Aorta (tissue), 5 donors: ENCODE measurements at places on chromosomes 4 and X. TPM values are rescaled to one million over a fixed set of nuclear protein-coding genes. Genes with fewer than 3 reads are reported as not detected.

UGT2B7 gene
- not detected for total RNA-seq

DNA sequence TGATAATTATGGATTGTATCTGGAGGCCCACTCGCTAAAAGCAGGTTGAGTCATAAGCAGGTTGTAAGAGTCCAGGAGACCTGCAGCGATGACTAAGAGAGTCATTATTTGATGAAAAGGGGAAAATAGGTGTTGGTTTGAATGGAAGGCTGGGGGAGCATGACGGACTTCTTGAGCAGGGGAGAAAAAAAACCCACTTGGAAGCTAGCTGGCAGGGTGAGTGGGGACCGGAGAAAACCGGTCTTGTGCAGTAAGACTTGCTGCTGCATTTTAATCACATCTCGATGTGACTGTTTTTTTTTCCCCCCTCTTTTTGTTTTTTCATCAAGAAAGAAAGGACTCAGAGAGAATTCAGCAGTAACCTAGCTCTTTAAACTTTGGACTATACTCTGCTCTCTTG is 90.0 kb downstream of the IGSF1 start:
- no peak overlapping the region for H3K27ac ChIP-seq
- no peaks in the 10 kb centered on the region for H3K4me1 ChIP-seq
- no peak overlapping the region for H3K4me3 ChIP-seq
- no peaks in the 10 kb centered on the region for H3K27me3 ChIP-seq
- no peaks in the 10 kb centered on the region for H3K36me3 ChIP-seq

DNA sequence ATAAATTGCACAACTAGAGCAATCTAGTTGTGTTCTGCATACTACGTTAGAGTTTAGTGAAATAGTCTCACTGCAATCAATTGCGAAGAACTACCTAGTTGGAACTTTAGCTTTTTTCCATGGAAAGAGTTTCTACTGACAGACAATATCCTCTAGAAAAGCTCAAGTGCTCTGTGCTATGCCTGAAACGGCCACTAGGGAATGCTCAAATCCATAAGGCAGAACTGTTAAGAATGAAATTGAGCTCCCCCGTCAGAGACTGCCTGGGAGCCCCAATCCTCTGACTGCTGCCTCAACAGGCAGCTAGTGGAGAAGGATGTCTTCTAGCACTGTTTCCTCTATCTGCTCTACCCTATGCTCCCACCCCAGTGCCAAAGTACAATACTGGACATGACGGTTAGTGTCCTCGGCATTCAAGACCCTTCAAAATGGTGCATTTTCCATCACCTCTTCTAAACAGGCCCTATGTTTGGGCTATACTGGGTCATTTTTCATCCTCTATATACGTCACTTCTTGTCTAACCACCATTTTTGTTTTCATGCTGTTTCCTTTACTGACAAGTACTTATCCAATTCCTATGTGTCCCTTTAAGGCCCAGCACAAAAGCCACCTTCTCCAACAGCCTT is 35.3 kb downstream of the FRMD7 start:
- H3K27ac ChIP-seq, result no peak overlapping the region
- DNase-seq, result peak; percentile 58
- no peaks in the 10 kb centered on the region for H3K36me3 ChIP-seq
- no peak overlapping the region for H3K4me3 ChIP-seq
- no peaks in the 10 kb centered on the region for H3K4me1 ChIP-seq

DNA sequence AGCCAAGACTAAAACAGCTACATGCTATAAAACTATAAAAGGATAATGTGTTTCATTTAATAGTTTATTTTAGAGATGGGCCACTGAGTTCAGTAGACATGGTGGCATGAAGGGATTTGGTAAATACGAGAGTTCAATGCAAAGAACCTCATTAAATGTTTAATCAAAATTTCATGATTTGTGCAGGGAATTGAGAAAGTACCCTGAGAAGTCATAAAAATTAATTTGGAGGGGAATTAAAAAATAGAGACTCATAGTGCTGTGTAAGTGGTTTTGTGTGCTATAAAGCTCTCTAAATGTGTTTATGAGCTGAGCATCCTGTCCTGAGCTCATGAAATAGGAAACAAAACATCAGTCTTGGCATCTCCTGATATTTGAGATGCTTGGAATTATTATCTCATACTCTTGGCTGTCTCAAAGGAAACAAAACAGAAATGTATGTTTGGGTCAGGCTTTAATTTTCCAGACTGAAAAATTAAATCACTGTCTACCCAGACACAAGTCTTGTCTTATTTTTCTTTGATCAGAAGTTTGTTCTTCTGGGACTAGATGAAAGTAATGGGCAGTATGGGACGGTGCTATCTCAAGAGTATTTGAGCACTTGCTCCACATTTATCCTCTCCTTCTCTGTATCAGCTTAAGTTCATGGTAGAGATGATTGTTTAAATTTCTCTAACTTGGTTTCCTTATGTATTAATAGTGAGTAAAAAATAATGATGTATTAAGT is 38.0 kb upstream of the EMCN start:
- no peak overlapping the region for H3K27ac ChIP-seq
- no peaks in the 10 kb centered on the region for H3K27me3 ChIP-seq
- H3K36me3 ChIP-seq, result no peaks in the 10 kb centered on the region
- DNase-seq, result no peak

DNA sequence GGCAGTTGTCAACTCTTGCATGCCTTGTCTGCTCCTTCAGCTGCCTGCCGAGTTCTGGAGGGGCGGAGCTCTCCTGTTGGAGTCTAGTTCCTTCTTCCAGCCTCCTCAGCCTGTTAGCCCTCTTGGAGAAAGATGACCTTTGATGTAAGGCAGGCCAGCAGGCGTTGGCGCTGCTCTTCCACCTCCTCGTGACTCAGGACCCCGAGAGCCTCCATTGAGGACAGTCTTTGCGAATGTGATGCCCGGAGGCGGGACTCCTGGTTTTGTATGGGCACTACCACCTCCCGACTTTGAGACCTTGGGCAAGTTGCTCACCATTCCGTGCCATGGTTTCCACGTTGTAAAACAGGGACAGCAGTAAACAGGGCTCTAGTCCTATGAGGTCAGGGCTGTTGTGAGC is 108.3 kb downstream of the TENM3 start:
- no peaks in the 10 kb centered on the region for H3K36me3 ChIP-seq
- H3K4me1 ChIP-seq, result no peaks in the 10 kb centered on the region
- H3K27me3 ChIP-seq, result peaks cover 4% of the 10 kb centered on the region
- DNase-seq, result no peak

GRCh38 chrX:136067097-136067496 is 80.2 kb upstream of the FHL1 start:
- H3K27me3 ChIP-seq, result no peaks in the 10 kb centered on the region
- H3K4me1 ChIP-seq, result no peaks in the 10 kb centered on the region
- no peak overlapping the region for H3K4me3 ChIP-seq
- DNase-seq, result no peak
- no peak overlapping the region for H3K27ac ChIP-seq

- H3K4me1 ChIP-seq, result no peaks in the 10 kb centered on the region
- no peak for DNase-seq
- H3K36me3 ChIP-seq, result no peaks in the 10 kb centered on the region
- no peak overlapping the region for H3K27ac ChIP-seq
- H3K4me3 ChIP-seq, result no peak overlapping the region
These were observed 155.8 kb downstream of the NWD2 start for GRCh38 chr4:37400241-37400881.

DNA sequence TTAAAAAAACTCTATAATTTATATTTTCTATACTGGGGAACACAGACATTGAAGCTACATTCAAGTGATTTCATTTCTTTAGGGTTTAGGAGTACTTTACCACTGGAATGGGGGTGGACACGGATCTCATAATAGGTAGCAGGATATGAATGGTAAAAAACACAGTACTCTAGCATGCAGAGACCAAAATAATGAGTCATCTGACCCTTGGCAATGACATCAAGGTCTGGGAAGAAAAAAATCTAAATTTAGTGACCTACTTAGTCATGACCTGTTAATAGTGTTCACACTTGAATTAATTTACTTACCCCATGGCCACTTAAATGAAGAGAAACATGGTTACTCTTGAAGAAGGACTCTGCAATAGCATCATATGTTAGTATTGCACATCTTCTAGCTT is 187.9 kb downstream of the EPHA5 start:
- no peaks in the 10 kb centered on the region for H3K27me3 ChIP-seq
- DNase-seq, result no peak
- H3K36me3 ChIP-seq, result no peaks in the 10 kb centered on the region
- no peak overlapping the region for H3K27ac ChIP-seq
- no peaks in the 10 kb centered on the region for H3K4me1 ChIP-seq

GRCh38 chr4:105709081-105709450 is 482 bp downstream of the GSTCD start:
- peaks cover 3% of the 10 kb centered on the region for H3K4me1 ChIP-seq
- H3K4me3 ChIP-seq, result peak overlapping the region; percentile 70
- peak overlapping the region; percentile 42 for H3K27ac ChIP-seq
- H3K36me3 ChIP-seq, result no peaks in the 10 kb centered on the region
- H3K27me3 ChIP-seq, result no peaks in the 10 kb centered on the region
- DNase-seq, result no peak

- no peaks in the 10 kb centered on the region for H3K27me3 ChIP-seq
- no peak overlapping the region for H3K4me3 ChIP-seq
- no peaks in the 10 kb centered on the region for H3K4me1 ChIP-seq
These were observed 103.6 kb downstream of the COMMD8 start for GRCh38 chr4:47359891-47360290.

DNA sequence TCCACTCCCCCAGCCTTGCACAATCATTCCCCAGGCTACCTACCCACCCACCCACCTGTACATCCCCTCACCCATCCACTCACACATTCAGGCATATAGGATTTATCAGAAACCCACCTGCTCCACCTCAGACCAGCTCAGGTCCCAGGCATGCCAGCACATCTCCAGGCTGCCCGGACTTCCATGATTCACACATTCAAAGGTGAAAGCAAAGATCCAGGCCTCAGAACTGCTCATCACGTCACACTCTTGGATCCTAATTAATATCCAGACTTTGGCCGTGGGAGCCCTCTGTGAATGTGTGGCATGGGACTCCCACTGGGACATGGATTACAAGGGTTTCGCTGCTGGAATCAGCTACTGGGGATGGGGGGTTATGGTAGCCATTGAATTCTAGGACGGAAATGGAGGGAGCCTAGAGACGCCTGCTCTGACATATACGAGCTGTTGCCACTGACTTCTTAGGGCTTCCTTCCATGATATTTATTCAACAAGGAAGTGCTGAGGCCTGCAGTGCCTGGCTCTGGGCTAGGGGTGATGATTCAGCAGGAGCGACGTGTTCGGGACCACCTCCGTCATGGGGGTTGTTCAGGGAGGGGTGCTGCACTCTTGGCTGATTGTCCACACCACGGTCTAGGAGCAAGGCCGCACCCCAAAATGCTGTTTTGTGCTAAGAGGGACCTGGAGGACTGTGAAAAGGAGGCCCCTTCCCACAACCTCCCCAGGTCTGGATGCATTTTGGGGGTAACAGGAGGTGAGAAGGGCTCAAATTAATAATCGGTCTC is 56.9 kb upstream of the ADRA2C start:
- no peaks in the 10 kb centered on the region for H3K27me3 ChIP-seq
- DNase-seq, result no peak
- no peak overlapping the region for H3K4me3 ChIP-seq
- H3K27ac ChIP-seq, result no peak overlapping the region
- no peaks in the 10 kb centered on the region for H3K36me3 ChIP-seq

- no peak for DNase-seq
- no peak overlapping the region for H3K27ac ChIP-seq
- no peaks in the 10 kb centered on the region for H3K36me3 ChIP-seq
- H3K4me3 ChIP-seq, result no peak overlapping the region
These were observed 12.8 kb upstream of the CDKN2AIP start for GRCh38 chr4:183431614-183432013.

GRCh38 chr4:87717276-87718031 is 67.4 kb downstream of the DMP1 start:
- H3K4me1 ChIP-seq, result peaks cover 4% of the 10 kb centered on the region
- DNase-seq, result no peak
- H3K36me3 ChIP-seq, result no peaks in the 10 kb centered on the region
- no peak overlapping the region for H3K27ac ChIP-seq
- no peaks in the 10 kb centered on the region for H3K27me3 ChIP-seq

DNA sequence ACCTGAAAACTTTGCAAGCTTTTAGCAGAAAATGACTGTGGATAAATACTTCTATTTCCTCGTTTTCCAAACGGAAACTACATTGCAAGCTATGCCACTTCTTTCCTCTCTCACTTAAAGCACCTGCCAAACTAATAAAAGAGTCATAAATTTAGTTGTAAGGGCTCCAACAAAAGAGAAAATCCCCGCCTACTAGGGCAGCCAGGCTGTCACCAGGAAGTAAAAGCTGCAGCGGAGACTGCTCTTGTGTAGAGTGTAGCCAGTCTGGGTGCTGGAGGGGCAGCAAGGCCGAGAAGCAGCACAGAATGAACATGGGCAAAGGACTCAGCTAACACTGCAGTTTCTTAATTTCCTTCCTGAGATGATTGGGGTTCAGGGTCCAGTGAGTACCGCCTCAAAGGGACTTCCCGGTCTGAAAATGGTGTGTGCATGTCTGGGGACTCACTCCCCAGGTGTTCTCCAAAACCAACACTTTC is 89.3 kb upstream of the MAML3 start:
- H3K36me3 ChIP-seq, result no peaks in the 10 kb centered on the region
- H3K27me3 ChIP-seq, result no peaks in the 10 kb centered on the region
- H3K4me3 ChIP-seq, result no peak overlapping the region
- no peak for DNase-seq
- no peaks in the 10 kb centered on the region for H3K4me1 ChIP-seq
- no peak overlapping the region for H3K27ac ChIP-seq

DNA sequence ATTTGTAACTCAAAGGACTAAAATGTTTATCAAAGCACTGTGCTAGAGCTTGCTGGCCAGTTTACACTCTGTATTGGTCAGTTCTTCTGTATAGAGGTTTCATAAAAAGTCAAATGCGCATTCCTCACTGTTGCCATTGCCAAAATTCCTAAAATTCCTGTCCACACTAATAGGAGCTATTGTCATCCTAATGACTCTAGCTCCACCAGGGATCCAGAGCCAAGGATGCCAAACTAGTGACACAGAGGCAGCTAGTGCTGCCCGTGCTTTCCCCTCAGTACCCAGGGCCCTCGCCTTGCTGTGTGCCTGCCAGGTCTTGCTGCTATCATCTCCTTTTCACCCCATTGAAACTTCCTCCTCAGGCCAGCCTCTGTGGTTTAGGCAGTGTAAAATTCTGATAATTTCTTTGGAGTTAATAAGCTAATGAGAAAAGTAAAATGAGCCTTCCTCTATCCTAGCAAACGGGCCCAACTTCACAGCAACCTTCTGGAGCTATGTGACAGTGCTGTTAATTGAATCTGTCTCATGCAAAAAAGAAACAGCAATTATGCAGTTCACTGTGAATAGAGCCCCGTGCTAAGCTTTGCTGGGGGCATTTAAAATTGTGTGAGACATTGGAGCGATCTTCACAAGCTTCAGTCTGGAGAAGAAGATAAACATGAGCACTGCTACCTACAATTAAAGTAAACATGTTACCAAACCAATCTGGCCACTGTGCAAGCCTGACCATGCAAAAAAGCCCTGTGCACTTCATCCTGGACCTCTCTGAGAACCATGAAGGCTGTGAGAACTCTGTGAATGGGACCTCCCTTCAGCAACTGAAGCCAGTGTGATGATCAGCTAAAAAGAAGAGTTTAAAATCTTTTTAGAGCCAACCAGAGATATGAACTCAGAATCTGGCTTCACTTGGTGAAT is 43.1 kb upstream of the FGF2 start:
- peak; percentile 88 for DNase-seq
- H3K27ac ChIP-seq, result no peak overlapping the region
- no peaks in the 10 kb centered on the region for H3K27me3 ChIP-seq
